EL (cell line): ENCODE measurements at places on chromosomes 2 and 18.
A peak's percentile ranks its signal among the peaks of the same experiment; 100 is the strongest.

DNA sequence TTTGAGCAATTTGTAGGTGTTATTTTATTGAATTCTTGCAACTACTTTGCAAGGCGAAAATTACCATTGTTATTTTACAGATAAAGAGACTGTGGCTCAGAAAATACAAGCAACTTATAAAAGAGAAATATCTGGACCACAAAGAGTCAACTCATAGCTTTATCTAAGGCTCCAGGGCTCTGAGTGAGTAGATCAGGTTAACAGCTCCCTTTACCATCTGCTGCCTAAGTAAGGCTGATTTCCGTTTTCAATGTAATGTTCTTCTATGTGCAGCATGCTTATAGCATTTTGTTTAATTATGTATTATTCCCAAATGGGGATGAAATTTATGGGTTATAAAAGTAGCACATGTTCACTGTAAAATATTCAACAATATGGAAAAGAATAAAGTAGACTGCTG lies 299.1 kb upstream of the TNP1 start:
- no peak for DNase-seq

DNA sequence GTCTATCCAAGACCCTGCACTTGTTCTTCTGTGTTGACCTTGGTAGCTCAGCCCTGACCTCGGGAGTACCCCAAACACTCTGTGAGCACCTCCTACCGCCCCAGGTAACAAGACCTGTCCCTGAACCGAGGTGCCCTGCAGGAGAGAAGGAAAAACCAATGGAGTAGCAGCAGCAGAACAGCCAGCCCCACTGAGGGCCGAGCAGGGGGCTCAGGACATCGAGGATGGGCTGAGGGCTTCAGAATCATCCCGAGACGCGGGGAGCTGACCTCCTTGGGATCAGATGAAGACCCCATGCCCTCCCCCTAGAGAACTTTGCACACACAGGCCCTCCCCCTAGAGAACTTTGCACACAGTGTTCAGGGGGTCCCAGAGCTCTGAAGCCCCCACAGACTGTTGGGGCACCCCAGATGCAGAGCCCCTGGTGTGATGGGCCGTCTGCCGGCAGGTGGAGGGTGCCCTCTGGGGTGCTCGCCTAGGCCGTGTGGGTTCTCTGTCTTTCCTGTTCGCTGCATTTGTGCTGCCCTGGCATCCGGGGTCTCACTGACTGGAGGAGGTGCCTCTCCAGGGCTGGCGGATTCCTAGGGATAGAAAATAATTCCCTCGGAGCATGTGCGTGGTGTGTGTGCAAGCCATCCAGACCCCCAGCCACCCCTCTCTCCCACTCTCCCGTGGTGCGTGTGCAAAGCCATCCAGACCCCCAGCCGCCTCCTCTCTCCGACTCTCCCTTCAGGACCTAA lies 189.1 kb downstream of the TWIST2 start:
- no peak for DNase-seq

- DNase-seq: no peak
Measured at GRCh38 chr2:24720310-24720709, 72.9 kb downstream of the PTRHD1 start.

- no peak for DNase-seq
Measured at GRCh38 chr2:142853912-142854311, 23.6 kb upstream of the KYNU start.

GRCh38 chr2:28102455-28102874 lies 211.9 kb downstream of the BABAM2 start:
- DNase-seq: peak; percentile 78

DNA sequence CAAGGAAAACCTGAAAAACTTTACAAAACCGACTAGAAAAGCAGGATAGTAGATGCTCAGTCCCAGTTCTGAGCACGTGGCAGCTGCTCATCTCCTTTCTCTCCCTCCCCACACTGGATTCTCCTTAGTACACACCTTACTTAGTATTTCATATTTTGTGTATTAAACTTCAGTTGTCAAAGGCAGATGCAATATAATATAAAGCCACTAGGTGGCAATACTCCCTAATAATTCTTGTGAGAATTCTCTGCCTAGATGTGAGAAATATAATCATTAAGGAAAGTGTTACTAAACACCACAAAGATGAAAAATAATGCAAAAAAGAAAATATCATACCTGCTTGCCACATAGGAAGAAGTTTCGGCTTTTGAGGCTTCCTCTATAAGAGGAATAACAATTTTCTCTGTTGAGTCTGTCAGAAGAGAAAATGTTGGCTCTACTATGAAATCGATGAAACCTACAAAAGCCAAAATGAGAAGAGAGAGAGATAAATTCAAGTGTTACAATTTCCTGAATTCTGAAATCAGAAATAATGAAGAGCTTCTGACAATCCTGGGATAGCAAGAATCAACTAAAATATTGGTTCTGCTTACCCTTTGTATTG lies 200.6 kb downstream of the PPP1R1C start:
- DNase-seq: peak; percentile 45

DNA sequence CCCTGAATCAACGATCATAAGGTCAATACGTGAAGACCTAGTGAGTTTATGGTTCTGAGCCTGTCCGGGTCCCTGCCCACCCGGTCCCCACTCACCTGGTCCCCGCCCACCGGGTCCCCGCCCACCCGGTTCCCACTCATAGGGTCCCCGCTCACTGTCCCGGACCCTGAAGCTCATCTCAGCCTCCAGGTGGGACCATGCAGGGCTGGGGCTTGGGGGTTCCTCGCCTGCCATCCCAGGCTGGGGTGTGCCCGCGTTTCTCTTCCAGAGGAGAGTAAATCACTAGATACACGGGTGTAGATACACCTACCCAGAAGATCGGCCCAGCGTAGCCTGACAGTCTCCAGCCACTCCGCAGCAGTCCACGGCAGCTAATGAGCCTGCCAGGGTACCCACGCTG lies 131.5 kb downstream of the MBP start:
- no peak for DNase-seq

GRCh38 chr2:84386336-84387040 lies 72.6 kb downstream of the SUCLG1 start:
- no peak for DNase-seq

DNA sequence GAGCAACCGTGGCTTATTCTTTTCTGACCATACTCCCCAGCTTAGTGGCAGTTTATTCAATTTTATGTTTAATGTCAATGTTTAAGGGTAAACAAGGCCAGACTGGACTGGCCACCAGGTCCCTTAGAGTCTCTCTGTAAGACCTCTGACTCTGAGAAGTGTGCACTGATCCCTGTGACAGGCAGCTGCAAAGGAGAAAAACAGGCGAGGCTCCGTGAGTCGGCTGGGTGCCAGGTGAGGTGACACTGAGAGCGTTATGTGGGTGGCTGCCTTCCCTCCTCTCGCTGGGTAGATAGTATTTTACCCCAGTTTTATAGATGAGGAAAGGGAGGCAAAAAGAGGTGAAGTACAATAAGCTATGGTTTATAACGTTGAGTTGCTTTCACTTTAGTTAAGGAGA lies 139.4 kb upstream of the HDAC4 start:
- no peak for DNase-seq

- no peak for DNase-seq
Measured at GRCh38 chr2:240622531-240623235, 2.6 kb upstream of the GPR35 start.
